ENCODE measurements at places on chromosomes 12 and 14.
A peak's percentile ranks its signal among the peaks of the same experiment; 100 is the strongest.

GRCh38 chr14:33120341-33120740 is 181.7 kb downstream of the NPAS3 start:
- DNase-seq = no peak

GRCh38 chr12:49283541-49284429 is 11.2 kb upstream of the PRPH start:
- no peak for DNase-seq

- DNase-seq = no peak
These were observed 30.9 kb upstream of the TUBA1C start for GRCh38 chr12:49233842-49234526.

DNA sequence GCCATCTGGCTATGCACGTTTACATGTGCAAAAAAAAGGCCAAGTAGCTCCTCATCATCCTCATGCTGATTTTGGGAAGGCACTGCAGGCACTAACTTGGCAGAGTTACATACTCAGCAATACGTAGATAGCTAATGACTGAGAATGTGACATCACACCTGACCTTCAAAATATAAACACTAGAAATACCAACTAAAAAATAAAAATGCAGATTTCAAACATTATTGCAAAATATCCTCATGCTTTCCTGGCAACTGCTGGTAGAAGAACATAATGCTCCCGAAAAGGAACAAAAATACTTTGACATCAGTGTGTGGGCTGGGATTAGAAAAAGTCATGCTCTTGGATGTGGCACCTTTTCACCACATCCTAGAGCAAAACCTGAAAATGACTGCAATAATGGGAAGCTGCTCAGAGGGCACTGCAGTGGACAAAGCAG is 153.2 kb upstream of the ABCD2 start:
- DNase-seq = no peak

DNA sequence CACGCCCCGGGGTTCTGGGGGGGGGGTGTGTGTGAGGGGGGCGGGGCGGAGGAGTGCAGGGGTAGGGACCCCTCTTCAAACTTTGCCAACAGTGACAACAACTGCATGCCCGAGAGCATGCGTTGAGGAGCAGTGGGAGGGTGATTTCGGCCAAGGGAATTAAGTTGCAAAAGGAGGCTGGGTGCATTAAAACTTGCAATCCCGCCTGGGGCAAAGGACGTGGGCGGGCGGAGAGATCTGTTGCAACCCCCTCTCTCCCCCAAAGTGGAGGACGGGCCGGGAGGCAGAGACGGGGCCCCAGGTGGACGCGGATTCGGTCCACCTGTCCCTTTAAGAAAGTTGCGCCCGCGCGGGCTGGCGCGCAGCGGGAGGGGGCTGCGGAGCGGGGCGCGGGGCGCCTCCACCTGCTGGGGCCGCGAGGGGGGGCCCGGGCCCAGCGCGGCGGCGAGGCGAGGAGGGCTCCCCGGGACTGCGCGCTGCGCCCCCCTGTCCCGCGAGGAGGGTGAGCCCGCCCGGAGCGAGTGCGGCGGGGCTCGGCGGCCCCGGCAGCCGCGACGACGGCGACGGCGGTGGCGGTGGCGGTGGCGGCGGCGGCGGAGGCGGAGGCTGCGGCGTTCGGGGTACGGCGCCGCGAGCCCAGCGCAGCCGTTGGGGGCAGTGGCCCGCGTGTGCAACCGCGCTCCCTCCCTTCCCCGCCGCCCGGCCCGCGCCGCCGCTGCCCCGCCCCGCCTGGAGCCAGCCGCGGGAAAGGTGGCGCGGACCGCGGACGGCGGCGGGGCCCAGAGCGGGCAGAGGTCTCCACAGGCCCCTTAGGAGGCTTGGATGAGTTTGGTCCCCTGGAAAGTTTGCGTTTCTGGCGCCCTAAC is 530 bp upstream of the FOXN4 start:
- peak; percentile 18 for DNase-seq

GRCh38 chr14:102026934-102027333 is 59.9 kb downstream of the HSP90AA1 start:
- no peak for DNase-seq

GRCh38 chr12:7797698-7798398 is 8.6 kb downstream of the NANOG start:
- no peak for DNase-seq

Measured in activated naive CD8-positive, alpha-beta T cell treated with anti-CD3 and anti-CD28 coated beads for 36 hours (primary cell).